Activated naive CD8-positive, alpha-beta T cell treated with anti-CD3 and anti-CD28 coated beads for 36 hours (primary cell): ENCODE measurements at places on chromosomes 4 and X.
A peak's percentile ranks its signal among the peaks of the same experiment; 100 is the strongest.

GRCh38 chrX:47849778-47850177, 13.1 kb downstream of the ZNF81 start:
- no peak for DNase-seq

- DNase-seq, result no peak
These were observed 43.3 kb upstream of the SLC39A8 start for GRCh38 chr4:102388611-102389010.

DNA sequence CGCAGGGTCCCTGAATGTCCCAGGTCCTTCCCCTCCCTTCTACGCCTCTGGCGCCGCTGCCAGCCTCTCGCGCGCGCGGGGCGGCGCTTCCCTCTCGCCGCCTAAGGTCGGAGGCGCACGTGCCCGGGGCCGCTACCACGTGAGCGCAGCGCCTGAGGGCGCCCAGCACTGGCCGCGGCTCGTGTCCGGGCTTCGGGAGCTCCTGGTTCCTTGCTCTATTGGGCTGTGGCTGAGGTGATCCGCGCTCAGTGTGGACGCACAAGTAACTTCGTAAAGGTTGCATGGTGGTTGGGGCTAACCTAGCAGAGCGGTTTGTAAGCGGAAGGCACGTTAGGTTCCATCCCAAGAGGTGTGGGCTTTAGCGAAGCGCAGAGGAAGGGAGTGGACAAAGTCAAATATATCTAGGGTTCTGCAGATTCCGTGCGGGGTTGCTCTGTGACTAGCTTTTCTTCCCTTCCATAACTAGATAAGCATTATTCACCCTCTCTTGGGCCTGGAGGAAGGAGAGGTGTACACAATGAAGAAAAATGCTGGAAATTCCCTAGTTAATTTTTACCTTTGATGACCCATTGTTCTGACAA, 1.8 kb downstream of the TLL1 start:
- peak; percentile 3 for DNase-seq

GRCh38 chr4:38734911-38735310, 47.9 kb downstream of the TLR10 start:
- DNase-seq, result no peak

DNA sequence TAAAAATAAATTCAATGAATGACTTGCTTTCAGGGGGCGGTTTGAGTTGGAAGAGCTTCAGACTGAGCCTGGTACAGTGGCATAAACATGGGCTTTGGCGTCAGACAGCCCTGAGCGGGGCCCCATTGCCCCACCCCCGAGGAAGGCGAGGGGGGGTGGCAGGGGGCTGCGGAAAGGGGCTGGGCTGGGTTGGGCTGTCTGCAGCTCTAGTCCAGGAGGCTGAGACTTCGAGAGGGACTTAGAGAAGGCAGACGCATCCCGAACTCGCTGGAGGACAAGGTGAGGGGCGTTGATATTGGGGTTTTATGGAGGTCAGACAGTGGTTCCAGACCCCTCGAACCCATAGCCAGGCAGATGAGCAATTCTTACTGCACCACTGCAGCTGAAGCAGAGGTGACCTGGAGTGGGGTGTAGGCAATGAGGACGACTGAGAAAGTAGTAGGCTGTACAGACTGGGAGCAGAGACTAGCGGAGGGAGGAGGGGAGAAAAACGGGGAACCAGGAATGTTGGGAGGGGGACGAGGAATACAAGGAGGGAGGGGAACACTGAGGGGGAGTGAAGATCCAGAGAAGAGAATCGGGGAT, at the start of gene MAGED2:
Gene MAGED2, plus strand, starts transcription at position 222 of the 585 bp plus-strand sequence. CDS start 1,587 bp downstream, outside the sequence.
- peak; percentile 21 for DNase-seq
